ENCODE measurements at places on chromosomes 12 and 14. TPM values are rescaled to one million over a fixed set of nuclear protein-coding genes. Genes with fewer than 3 reads are reported as not detected.

DNA sequence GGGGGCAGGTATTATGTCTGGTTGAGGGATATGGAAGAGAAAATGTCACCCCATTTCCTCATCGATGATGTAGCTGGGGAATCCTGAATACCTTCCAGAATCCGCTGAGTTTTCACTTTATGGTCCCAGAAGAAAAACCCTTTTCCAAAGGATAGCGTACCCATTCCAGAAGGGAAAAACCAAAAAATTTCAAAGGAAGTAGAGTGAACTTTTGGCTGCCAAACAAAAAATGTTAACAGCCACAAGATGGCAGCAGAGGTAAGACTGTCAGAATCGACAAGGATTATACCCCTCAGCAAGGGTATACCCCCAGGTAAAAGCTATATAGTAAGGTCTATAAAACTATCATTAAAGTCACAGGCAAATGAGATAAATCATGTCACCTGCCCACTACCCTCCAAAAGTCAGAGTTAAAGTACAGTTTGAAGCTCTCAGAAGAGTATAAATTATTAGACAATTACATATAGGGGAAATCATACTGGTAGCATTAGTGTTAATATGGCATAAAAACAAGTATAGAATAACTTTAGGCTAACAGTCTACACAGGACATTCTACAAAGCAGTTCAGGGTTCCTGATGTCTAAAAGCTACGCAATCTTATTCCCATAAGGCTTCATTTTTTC, 18.0 kb downstream of the ACIN1 start:
- DNase-seq, result no peak

- DNase-seq, result no peak
Measured at GRCh38 chr14:81960781-81961180, 427.1 kb upstream of the SEL1L start.

DNA sequence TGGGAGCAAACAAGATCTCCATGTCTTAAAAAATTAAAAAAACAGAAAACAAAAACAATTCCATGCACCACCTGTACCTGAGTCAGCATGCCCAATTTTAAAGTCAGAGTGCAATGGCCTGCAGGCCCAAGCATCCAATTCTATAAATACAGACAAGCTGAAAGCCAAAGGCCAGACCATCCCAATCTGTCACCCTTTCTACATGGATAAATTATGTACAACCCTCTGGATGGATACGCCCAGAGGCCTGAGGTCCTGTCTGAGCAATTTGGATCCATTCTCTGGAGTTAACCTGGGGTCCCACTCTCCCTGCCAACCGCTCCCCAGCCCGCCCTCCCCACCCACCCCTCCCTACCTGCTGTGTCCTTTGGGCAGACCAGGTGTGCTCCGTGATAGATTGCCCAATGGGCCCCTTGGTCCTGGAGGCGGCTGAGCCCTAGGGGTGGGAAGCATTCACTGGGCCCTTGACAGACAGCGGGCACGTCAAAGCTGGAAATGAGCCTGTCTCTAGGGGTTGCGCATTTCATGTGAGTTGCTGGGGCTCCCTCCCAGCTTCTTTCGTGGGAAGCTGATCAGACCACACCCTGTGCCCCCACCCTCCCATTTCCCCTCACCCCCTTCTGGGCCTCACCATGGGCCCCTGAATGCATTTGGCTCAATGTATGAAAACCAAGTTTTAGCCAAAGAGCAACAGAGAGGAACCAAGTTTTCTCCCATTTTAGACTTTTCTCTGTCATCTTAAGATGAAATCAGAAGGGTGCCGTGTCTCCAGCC, 171.3 kb downstream of the BCL11B start:
- no peak for DNase-seq

The GLIPR1 gene
- 27.9 TPM for total RNA-seq

The CS gene
- total RNA-seq, result 302 TPM

Data from GM12878 (cell line).